RWPE1 (cell line): ENCODE measurements at places on chromosomes 12 and 14.
A peak's percentile ranks its signal among the peaks of the same experiment; 100 is the strongest.

DNA sequence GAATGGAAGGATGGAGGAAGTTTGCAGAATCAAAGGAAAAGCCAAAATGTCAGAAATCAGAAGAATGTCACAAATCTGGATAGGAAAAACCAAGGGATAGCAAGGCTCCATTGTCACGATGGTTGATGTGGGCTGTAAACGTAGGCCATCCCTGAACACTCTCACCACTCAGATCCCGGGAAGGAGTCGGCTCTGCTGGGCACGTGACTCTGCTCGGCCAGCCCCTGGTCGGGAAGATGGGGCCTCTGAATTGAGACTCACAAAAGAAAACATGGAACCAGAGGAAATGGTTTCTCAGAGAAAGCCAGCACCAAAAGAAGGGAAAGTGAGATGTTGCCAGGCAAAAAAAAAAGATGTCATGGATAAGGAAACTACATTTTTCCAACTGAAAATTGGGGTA is 26.2 kb downstream of the TCP11L2 start:
- no peak for DNase-seq

DNA sequence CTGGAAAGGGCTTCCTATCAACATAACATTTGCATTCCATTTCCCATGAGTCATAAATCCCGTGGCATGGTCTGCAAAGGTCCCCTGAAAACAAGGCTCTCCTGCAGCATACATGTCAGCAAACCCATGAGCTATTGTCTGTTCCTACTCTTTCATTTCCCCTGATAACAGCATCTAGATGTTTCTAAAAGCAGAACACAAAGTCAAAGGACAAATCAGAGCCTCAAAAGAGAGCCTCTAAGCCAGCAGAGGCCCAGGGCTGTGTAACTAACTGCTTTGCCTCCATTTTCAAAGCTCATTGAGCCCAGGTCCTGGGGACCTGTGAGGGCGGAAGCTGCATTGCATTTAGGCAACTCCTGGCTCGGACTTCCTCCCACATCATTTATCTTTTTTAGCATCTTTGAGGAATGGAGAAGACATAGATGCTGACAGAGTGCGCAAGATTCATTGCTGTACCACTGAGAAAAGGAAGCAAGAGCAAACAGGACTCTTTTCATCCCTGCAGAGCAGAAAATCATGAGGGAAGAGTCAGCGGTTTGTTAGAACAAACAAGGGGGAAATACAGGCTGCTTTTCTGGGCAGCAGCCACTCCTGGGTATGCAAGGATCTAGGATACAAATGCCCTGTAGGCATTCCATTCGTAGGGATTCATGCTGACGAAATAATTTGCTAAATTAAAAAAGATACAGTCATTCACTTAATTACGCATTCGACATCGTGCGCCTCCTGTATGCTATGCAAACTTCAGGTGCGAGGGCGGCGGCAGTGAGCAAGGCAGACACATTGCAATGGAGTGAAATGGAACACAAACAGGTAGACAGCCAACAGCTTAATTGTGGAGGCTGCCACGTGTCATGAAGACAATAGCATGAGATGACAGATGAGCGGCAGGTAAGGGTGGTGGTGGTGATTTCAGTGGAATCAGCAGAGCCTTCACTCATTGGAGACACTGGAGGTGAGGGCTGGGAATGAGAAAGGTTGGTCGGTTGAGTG is 131.0 kb downstream of the TMEM132D start:
- no peak for DNase-seq

- no peak for DNase-seq
These were observed 134.8 kb downstream of the FOXN3 start for GRCh38 chr14:89282191-89282590.

- DNase-seq, result peak; percentile 66
These were observed 82.0 kb downstream of the DNAH10 start for GRCh38 chr12:123843912-123844748.

DNA sequence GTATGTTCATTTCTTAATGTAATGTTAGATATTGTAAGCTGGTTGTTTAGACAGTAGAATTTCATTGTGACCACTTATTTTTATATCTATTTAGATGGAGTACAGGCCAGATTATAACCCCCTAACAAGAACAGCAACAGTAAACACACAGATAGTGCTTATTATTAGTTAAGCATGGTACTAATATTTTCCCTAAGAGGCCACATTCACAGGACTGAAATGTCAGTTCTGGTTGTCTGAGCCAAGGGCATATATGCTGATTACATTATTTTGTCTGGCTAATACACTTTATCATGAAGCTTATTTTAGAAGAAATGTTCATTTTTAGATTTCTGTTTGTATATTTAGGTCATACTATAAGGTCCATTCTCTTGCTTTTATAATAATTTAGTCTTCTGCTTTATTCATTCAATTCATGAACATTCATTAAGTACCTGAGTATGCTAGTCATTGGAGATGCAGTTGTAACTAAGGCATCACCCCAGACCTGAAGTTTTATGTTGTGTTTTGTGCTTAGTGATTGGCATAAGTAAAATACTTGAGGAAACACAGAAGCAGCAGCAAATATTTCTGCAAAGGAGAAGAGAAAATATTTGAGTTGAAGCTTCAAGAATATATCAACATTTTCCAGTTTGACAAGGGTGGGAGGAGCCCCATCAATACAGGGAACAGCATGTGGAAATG is 413.7 kb downstream of the RAD51B start:
- DNase-seq, result no peak

DNA sequence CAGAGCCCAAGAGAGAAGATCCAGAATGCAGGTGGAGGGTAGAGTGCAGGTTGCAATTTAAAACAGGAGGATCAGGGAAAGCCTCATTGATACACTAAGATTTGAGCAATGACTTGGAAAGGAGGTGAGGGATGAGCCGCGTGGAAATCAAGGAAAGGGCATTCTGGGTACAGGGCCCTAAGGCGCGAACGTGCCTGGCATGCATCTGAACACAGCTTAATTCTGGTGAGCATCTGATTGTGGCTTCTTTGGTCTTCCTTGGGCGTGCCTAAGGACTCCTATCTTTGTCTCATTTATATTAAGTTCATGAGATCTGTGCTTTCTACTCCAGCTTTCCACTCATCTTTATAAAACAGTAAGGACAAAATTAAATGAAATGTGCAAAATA is 79.3 kb downstream of the NTF3 start:
- DNase-seq, result no peak

GRCh38 chr12:61538951-61539350 is 721.3 kb upstream of the USP15 start:
- DNase-seq, result no peak

GRCh38 chr14:79630288-79630960 is 580.9 kb downstream of the DIO2 start:
- no peak for DNase-seq

GRCh38 chr12:51915003-51915625 is 7.8 kb downstream of the ACVRL1 start:
- no peak for DNase-seq

- no peak for DNase-seq
These were observed 755 bp downstream of the SETD1B start for GRCh38 chr12:121804417-121805111.

DNA sequence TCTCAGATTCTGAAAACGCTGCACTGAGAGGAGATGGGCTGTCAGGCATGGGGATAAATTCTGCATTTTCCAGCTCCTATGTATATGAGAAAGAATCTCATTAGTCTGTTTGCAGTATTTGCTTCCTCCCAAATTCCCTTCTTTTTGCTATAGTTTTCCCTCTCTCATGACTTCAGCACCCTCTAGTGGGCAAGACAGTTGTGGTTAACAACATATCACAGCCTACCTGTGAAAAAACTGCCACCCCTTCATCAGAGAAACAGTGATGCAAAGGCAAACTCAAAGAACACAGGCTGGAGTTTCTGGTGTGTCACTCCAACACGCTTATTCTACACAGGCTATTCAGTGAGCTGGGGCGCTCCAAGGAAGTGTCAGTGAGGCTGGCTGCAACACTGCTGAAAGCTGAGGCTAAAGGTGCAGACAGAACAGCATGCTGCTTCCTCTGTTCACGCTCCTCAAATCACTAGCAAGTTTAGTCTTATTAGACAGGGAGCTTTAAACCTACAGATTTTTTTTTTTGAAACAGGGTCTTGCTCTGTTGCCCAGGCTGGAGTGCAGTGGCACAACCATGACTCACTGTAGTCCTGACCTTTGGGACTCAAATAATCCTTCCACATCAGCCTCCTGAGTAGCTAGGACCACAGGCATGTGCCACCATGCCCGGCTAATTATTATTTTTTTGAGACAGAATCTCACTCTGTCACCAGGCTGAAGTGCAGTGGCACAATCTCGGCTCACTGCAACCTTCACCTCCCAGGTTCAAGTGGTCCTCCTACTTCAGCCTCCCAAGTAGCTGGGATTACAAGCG is 19.3 kb downstream of the ZC2HC1C start:
- DNase-seq, result peak; percentile 54

DNA sequence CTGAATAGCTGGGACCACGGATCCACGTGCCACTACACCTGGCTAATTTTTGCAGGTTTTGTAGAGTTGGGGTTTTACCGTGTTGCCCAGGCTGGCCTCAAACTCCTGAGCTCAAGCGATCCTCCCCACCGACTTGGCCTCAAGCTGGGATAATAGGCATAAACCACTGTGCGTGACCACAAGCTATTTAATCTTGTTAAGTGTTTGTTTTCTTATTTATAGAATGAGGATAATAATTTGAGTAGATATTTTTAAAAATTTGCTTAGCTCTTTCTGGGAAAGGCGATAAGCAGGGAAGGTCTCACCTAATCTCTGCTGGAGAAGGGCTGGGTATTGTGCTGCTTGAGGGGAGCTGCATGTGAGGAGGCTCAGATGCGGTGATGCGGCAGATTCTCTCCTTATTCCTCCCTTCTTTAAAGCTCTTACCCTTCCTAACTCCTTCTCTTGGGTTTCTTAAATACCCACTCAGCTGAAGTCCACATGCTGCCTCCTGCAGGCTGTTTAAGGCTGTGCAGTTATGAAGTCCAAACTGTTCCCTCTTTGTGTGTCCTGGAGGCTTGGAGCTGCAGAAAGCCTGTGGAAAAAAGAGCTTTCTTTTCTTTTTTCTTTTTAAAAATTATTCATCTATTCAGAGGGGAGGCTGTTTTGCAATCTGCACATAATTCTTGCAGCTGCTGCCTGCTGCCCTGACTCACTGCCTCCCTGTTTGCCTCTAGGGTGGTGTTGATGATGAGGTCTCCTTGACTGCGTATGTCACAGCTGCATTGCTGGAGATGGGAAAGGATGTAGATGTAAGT is 37.9 kb downstream of the A2ML1 start:
- DNase-seq, result no peak

- DNase-seq, result no peak
These were observed 6.5 kb upstream of the TMEM119 start for GRCh38 chr12:108604208-108604941.

DNA sequence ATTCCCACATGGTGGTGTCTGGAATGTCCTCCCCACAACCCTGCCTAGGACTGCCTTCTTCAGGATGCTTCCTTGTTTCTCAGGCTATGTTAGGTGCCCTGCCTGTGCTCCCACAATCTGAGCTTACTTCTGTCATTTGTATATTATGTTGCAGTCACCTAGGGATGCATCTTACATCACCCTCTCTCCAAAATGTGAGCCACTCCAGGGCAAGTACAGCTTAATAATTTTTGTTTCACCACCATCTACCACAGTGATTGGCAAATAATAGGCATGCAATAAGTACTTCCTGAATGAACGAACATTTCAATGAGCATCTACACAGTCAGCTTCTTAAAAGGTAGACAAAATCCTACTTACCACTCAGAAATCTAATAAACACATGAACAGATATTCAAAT is 37.6 kb downstream of the ZFYVE26 start:
- no peak for DNase-seq

GRCh38 chr12:77894556-77894955 is 63.9 kb downstream of the NAV3 start:
- DNase-seq, result no peak

DNA sequence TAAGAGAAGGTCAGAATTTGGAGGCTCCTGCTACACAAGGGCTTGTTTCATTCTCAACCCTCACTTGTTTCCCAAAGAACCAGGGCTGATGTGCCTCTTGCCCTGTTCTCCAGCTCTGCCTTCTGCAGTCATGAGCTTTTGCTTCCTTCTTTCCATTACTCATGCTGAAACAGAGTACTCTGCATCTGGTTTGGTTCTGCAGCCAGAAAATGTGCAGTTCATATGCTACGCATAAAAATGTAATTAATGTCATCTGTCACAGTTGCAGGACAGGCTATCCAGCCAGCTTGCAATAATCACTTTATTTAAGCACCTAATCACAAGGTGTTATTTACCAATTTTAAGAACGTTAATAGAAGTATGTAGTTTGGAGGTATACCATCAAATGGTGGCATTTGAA is 150.2 kb downstream of the SRGAP1 start:
- no peak for DNase-seq

GRCh38 chr14:60064491-60065072 is 27.1 kb upstream of the PCNX4 start:
- DNase-seq, result peak; percentile 20
